ENCODE measurements at places on chromosomes 11 and 22.

DNA sequence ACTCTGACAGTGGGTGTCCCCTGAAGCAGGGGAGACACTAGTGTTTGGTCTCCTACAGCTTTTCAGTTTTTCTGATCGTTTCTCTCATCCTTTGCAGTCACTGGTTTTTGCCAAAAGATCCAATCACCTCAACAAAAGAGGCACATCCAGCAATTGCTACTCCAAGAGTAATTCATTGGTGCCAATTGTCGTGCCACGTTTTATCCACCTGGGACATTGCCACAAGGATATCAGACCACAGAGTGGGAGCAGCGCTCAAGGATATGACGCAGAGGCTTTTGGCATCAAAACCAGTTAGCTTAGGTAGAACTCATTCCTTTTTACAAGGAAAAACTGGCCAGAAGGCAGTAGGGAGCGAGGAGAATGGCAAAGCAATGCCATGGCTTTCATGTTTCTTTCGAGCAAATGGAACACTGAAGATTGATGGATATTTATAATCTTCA, 40.9 kb upstream of the BLID start:
- no peak for DNase-seq

DNA sequence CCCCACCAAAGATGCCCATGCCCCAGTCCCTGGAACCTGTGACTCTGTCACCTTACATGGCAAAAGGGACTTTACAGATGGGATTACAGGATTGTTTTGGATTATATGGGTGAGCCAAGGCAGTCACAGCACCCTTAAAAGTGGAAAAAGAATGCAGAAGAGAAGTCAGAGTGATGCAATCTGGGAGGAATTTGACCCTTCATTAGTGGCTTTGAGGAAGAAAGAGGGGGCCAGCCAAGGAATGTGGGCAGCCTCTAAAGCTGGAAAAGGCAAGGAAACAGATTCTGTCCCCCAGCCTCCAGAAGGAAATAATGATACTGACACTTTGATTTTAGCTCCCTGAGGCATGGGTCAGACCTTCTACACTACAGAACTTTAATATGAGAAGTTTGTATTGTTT, 257.3 kb upstream of the ISX start:
- no peak for DNase-seq

- no peak for DNase-seq
These were observed 168.2 kb downstream of the ETS1 start for GRCh38 chr11:128419012-128419767.

DNA sequence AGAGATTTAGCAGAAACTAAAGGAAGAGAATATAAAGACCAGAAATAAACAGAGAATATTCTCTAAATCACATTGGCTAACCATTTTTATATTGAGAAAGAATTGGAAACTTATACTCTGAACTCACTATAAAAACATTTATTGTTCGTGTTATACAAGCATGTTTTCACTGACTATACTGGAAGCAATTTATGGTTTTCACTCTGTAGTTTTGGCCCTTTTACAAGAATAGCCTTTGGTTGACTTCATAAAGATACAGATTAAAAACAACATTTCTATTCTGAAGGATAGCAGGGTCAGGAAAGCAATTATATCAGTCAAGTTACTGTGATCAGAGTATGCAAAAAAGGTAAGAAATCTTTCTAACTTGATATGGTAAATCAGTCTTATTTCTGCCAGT, 965.7 kb upstream of the FAT3 start:
- DNase-seq, result no peak

- no peak for DNase-seq
These were observed 49.4 kb downstream of the GALNT18 start for GRCh38 chr11:11572386-11572785.

DNA sequence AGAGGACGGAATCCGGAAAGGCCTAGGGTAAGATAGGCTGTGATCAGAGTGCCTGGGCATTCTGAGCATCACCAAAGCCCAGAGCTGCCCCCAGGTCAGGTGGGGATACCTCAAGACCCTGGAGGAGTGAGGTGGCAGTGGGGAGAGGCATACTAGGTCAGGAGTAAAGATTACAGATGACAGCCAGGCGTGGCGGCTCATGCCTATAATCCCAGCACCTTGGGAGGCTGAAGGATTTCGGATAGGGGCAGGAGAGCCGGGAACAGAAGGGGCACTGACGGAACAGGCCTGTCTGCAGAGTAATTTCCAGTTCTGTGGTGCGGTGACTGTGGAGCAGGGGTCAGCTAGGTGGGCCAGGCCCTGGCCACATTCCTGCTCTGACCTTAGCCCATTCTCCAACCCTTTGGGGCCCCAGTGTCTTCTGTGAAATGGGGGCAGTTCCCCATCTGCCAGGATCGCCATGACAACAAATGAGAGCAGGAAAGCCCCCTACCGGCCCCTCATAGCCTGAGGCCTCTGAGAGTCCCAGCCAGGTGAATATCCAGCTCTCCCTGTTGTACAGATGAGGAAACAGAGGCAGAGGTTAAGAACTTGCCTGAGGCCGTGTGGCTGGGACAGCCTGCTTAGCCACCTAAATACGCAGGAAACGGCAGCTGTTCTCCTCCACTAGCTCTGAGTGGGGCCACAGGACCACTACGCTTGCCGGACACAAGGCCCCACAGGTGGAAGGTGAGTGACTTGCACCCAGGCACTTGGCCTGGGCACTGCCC, 9.2 kb downstream of the BAD start:
- no peak for DNase-seq

GRCh38 chr11:120597250-120598215, 86.0 kb downstream of the GRIK4 start:
- DNase-seq, result no peak

DNA sequence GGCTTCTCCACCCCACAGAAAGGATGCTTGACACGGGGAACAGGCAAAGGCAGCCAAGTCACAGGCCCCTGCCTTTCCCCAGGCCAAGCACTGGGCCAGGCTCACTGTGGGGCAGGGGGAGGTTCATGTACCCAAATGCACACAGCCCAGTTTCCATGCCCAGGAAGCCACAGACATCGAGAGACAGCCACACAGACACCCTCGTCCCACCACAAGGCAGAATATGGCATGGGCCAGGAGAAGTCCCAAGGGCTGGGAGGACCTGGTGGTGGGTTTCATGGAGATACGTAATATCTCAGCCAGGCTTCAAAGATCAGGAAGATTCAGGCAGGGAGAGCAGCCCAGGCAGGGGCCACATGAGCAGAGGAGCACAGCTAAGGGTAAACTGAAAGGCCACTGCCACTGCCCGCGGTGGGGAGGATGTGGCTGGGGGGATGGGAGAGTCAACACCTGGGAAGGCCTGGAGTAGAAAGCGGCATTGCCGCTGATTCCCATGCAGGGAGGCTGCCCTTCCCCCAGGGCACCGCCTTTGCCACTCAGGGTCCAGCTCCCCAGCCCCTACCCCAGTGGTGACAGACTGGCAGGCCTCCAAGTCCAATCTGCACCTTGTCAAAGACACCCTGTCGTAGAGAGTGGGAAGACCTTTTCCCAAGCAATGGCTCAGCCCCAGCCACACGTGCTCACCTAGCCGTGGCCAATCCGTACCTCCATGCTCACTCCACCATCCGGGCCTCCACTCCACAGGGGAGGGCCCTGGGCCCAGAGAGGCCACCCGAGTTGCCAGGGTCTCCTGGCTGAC, 2.4 kb upstream of the MFNG start:
- no peak for DNase-seq

GRCh38 chr11:13388741-13389140, 74.3 kb downstream of the BTBD10 start:
- no peak for DNase-seq

DNA sequence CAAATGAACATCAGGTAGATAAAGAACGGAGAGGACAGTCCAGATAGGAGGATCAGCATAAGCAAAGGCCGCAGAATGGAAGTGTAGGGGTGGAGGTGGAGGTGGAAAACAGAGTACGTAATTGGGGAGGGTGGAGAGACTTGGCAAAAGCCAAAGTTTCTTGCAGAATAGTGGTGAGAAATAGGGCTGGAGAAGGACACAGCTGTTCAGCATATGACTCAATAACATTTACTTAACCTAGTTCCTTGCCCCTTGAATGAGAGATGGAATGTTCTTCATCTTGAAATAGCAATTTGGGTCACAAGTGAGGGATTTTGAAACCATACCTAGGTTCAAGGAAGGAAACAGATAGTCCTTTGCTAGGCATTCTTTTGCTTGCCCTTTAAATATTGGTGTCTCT, 235.9 kb upstream of the ARHGAP20 start:
- DNase-seq, result no peak

GRCh38 chr11:47797633-47798032, 30.5 kb upstream of the FNBP4 start:
- no peak for DNase-seq

GRCh38 chr11:61994981-61995380, 27.5 kb upstream of the FTH1 start:
- no peak for DNase-seq

DNA sequence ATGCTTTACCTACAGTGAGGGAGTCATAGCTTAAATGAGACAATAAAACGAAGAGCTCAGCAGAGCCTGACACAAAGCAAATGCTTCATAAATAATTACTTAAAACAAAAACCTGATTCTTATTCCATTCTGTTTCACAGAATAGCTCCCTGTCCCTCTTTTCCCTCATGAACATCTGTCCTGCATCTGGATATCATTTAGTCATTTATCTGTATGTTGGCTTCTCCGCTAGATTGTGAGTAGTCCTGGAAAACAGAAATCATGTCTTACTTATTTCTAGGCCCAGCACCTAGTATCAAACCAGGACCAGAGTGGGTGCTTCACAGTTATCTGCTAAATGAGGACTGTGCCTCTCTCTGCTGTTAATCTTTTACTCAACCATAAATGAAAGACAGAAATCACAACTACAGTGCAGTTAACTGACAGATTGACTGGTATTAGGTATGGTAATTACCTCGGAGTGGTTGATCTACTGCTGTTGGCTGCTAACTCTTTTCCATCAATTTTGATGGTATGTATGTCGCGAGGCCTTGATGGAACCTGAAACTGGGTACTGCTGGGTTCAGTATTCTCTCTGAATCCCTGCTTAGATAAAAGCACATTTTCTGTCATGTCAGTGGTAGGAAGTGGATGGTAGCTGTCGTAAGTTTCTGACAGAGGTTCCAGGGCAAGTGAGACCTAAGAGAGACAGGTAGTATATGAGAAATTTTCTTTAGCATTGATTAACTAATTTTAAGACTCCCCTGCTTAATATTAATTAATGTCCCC, 31.5 kb downstream of the C2CD3 start:
- DNase-seq, result no peak

DNA sequence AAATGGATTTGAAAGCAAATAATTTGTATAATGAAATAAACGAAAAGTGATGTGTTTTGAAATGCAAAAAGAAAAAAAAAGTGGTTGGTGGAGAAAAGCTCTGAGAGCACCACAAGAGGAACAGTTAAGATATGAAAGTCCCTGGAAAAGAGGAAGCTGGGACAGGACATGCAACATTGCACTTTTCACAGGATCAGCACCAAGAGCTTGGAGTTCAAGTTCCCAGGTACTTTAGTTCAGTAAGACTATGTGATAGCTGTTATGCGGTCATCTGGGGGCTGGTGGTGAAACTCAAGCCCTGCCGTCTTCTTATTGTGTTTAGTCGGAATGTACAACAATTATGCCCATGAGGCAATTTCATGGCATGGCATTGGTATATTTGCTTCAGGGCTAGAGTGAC, 17.1 kb upstream of the MS4A4A start:
- DNase-seq, result no peak

GRCh38 chr11:129528296-129528695, 152.6 kb downstream of the BARX2 start:
- no peak for DNase-seq

DNA sequence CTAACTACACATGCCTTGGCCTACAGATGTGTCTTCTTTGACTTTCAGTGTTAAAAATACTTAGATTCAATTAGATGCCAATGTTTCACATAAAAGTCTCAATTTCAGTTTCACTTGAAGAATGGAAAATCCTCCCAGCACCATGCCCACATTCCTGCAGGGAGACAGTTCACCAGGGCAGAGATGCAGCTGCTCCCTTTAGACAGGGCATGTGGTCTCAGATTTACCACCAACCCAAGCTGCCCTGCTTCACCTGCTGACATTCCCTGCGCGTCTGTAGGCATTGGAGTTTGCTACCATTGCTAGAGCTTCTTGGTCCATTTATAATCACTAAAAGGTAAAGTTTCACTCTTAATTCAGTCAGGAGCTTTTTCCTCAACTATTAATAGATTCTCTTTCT, 113.9 kb downstream of the ARFGAP2 start:
- DNase-seq, result no peak

DNA sequence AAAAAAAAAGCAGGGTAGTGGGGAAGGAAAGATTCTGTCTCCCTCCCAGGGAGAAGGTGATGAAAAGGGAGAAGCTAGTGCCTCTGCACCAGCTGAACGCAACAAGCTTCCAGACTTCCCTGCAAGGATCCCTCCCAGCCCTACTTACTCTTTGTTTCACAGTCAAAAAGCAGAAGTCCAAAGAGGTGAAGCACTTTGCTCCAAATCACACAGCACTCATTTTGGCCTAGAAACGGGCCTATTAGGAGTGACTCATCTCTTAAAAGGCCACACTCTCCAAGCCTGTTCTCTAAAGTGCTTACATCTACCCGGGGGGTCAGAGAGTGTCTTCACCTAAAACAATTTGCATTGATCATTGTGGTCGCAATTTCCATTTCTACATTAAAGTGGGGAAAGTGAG, 17.7 kb upstream of the GRK3 start:
- no peak for DNase-seq

DNA sequence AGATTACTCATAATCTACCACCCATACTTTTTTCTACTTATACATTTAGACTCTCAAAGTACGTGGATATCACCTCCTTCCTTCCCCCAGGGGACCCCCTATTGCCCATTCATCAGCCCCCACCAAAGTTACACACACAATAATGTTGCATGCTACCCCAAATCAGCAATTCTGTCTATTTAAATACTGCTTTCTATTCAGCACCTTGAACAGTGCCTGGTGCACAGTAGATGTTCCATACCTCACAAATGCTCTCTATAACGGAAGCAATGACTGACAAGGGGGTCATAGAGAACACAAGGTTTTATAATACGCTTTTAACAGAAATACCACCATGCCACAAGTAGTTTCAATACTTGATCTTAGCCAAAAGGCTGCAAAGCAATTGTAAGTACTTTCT, 370.7 kb downstream of the MIAT start:
- no peak for DNase-seq
